Nucleus accumbens (tissue), 56 donors: ENCODE measurements at places on chromosomes 7 and 10.

DNA sequence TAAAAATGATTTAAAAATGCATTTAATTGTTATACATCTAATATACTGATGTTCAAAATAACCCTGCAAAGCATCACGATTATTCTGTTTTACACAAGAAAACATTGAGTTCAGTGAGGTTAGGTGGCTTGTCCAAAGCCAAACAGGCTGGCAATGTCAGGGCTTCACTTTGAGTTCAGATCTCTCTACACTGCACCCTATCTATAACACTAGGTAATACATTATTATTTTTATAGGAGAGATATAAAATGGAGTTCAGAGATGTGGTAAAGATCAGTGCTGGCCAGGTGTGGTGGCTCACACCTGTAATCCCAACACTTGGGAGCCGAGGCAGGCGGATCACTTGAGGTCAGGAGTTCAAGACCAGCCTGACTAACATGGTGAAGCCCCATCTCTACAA is 165.9 kb upstream of the MYO3A start:
- DNase-seq, result no peak

DNA sequence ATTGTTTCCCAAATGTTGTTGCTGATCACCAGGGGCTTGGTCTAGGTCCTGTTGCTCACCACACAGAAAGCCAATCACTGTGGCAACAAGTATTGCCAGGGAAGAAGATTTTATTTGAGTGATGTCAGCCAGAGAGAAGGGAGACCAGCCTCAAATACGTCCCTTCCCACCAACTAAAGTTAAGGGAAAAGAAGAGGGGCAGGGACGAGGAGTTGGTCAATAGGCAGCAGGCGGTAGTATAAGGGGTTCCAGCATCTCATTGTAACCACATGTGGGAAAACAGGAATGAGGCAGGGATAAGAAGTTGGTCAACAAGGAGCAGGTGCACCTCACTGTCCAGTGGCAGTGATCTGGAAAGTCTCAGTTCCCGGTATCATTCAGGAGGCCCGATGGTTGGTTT is 138.9 kb upstream of the KCNMA1 start:
- DNase-seq, result no peak

DNA sequence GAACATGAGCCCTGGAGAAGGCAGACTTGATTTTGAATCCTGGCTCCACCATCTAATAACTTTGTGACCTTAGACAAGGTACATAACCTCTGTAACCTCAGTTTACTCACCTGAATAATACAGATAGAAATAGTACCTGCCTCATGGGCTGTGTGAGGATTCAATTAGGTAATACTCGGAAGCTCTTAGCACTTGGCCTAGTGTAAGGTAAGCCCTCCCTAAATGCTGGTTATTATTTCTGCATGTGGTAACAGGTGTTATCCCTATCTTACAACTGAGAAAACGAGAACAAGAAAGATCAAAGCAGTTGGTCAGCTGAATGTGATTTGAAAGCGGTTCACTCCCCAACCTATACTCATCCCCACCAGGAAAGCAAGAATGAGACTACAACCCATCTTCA is 28.7 kb upstream of the ACSL5 start:
- DNase-seq, result no peak

- DNase-seq, result no peak
Measured at GRCh38 chr7:74252893-74253292, 1.3 kb downstream of the RFC2 start.

- peak; percentile 19 for DNase-seq
Measured at GRCh38 chr10:61000769-61001730, 57.1 kb upstream of the RHOBTB1 start.

DNA sequence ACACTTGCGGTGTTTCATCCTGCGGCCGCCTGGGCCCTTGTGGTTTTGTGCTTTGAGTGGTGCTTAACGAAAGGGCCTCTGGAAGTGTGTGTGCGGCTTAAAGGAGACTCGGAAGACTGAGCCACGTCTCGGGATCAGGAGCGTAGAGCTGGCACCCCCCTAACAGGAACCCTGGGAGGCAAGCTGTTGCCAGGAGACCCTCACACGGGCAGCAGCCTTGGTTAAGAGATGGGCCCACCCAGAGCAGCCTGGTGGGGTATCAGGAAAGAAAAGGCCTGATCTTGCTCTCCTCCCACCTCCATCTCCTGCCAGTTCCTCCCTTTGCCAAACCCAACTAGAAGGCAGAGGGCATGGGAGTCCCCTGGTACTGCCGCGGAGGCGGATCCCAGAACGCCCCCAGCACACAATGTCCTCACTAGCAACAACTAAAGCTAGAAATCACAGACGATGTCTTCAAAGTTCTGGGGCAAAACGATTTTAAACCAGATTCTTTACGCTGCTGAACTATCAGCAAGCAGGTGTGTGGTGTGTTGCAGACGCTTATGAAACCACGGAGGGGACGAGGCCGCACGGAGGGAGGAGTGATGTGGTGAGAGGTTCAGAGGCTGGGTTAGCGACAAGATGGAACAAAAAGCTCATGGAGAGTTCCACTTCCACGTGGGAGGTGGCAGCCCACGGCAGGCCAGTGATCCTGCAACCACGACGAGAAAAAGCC is 67.0 kb upstream of the INPP5A start:
- DNase-seq, result no peak

GRCh38 chr10:78247266-78247665 is 213.6 kb downstream of the RPS24 start:
- no peak for DNase-seq
